ENCODE measurements at places on chromosomes 7 and 10.

DNA sequence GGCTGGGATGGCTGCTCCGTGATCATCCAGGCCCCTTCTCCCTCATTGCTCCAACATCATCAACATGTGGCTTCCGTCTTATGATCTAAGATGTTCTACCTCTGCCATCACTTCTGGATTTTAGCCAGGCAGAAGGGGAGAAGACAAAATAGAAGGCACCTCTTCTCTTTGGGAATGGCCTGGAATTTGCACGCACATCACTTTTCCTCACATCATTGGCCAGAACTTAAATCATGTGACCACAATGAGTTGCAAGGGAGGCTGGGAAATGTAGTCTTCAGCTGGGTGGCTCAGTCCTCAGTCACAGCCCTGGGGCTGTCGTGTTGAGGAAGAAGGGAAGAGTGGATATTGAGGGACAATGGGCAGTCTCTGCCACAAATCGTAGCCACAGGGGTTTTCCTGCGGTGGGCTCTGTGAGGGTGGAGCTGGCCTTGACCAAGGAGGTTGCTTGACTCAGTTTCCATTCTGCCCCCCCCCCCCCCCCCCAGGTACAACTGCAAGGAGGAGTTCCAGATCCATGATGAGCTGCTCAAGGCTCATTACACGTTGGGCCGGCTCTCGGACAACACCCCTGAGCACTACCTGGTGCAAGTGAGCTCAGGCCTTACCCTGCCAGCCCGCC is 50.3 kb downstream of the PALD1 start:
- DNase-seq, result peak; percentile 72

GRCh38 chr10:115653473-115653872 is 560.3 kb downstream of the ATRNL1 start:
- no peak for DNase-seq

DNA sequence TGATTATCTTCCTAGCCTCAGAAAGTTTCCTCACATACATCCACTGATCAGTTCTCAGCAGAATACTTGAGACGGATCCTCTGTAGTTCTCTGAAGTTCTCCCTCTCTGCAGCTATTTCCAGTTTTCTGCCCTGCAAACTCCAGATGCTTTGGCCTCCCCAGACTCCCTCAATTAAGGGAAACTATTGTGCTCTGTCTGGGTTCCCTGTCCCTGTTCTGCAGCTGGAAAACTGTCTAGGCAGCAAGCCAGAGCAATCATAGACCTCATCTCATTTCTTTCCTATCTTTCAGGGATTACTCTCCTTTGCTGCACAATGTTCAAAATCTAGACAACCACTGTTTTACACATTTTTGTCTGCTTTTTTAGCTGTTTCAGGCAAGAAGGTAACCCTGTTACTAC is 9.2 kb downstream of the MICU1 start:
- no peak for DNase-seq

DNA sequence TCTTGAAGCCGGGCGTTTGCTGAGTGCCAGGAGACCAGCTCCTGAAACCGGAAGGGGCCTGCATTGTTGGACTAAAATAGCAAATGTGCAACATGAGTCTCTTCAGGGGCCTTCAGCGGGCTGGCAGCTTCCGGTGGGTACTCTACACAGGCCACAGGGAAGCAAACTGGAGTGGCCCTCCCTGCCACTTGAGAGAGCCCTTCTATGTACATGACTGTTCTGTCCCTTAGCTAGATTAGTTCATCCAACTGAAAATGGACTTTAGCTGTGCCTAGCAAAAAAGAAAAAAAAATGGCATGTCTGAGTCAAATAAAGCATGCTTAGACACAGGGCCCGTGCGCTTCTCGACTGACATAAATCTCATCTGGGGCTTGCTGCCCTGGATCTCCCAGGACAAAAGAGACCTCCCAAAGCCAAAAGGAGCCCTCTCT is 115.3 kb upstream of the TCF7L2 start:
- no peak for DNase-seq

DNA sequence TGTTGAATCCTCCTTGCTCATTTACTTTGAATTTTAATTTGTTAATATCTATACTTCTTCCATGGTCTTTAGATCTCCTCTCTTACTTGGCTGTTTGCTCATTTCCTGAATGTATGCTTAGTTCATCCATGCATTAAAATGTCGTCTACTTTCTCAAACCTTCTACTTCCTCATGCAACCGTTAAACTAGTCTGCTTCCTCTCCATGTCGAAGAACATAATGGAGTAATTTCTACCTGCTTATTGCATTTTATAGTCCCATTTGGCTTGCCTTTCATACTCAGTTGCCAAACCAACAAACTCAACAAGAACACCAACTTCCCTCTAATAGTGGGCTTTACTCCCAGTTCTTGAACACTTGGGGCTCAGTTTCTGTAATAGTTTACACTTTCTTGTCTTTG is 43.8 kb upstream of the SEMA3D start:
- no peak for DNase-seq

GRCh38 chr10:45000138-45000751 is 478 bp upstream of the ZNF22 start:
- DNase-seq, result peak; percentile 27

DNA sequence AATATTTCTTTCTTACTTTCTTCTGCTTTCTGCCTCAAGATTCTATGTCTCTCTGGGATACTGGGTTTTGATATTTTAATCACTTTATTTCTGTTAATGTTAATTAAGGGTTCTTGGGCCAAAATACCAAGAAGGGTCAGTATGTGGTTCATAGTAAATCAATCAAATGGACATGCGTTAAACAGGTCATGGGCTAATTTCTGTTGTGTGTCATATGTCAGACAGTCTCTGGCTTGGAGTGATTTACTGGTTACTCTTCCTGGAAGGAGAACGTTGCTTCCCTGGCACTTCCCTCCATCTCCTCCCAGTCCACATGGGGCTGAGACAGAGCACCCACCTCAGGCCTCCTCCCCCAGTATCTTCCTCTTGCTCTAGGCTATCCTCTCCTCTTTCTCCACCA is 489.1 kb downstream of the SUGCT start:
- DNase-seq, result no peak

DNA sequence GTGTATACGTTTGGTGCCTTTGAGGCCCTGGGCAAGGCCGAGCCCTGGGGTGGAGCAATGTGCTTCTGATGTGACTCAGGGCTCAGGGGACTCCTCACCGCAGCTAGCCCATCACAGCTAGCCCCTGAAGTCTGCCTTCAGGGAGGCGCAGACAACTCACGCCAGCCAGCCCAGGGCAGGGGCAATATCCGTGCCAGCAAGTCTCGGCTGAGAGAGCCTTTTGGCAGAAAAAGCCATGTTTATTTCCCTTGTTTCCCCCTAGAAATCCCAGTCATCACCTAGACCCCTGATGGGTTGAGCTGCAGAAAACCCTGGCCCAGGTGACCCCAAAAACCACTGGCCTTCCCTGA is 90.4 kb downstream of the CHST15 start:
- DNase-seq, result no peak

- peak; percentile 40 for DNase-seq
These were observed 276.7 kb downstream of the PARD3 start for GRCh38 chr10:34538281-34538829.

- DNase-seq, result no peak
These were observed 21.9 kb downstream of the RAB19 start for GRCh38 chr7:140425718-140426117.

GRCh38 chr7:19090526-19090925 is 26.9 kb downstream of the TWIST1 start:
- no peak for DNase-seq

DNA sequence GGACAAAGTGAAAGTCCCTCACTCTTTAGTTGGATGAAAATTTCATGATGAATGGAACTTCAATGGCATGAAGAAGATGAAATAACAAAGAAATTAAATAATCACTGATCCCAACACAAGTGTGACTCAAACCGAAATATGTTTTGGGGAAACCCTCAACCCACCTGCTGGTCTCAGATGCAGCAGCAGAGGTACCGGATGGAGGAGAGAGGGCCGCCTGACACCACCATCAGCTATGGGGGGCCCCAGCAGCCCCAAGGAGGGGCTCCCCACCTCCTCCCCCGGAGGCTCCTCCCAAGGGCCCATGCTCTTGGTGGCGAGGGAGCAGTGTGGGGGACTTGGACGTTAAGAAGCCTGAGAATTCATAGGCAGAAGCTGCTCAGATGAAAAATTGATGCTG is 137.2 kb upstream of the ADARB2 start:
- DNase-seq, result no peak

DNA sequence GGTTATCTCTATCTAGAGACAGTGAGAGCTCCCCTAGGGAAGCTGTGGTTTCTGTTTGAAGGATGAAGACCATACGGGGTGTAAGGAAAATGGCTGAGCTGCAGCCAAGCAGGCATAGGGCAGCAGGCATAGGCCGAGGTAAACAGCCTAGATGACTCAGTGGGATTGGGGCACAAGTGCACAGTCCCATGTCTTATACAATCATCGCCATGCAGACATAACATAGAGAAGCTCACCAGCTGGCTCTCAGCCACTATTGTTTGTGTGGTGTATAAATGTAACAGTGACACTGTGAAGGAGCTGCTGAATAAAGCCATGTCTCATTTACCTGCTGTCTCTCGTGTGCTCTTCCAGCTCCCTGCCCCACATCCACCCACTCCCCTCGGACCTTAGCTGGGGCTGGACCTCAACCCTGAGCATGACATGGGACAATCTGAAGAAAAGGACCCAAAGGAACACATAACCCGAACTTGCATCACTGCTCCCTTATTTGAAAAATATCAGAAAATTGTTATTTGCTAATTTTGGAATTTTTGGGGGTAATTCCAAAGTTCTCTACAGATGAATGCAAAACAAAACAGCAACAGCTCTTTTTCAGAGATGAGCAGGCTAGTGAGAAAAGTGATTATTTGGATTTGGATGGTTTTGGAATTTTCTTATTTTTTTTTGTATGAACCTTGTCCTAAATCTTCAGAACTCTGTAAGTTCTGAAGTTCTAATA is 582.7 kb downstream of the REEP3 start:
- no peak for DNase-seq

DNA sequence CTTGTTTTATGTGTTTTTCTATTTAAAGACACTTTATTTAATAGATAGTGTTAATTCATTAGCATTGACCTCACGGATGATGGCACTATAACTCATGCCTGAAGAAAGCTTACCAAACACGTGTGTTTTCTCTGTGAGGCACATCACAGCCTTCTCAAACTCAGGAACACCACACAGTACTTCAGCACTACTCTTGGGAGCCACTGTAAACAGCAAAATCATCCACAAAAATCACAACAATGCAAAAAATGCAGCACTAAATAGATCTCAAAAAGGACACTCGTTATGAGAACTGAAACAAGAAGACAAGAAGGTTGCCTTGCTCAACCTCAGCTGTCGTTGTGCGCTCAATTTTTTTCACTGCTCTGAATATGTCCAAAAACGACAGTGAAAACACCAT is 12.0 kb upstream of the PARP12 start:
- DNase-seq, result peak; percentile 64

GRCh38 chr7:26853788-26854393 is 10.5 kb downstream of the SKAP2 start:
- peak; percentile 39 for DNase-seq

GRCh38 chr7:138608275-138608674 is 92.9 kb downstream of the SVOPL start:
- DNase-seq, result peak; percentile 8

DNA sequence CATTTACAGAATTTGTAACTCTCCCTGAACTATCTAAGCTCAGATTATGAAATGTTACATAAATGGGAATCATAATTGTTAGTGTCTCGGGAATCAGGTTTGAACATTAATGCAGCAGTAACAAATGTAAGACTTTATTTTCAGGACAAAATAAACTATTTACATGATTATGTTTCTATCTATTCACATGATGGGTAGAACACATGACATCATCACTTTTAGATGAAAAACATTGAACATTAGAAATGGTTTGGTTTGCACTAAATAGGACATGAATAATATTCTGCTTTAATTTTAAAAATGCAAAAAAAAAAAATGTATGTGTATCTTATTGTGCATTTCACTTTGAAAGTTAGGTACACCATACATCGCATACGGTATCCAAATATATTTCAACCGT is 745.5 kb upstream of the POT1 start:
- no peak for DNase-seq

GRCh38 chr7:127782075-127782474 is 130.1 kb downstream of the SND1 start:
- no peak for DNase-seq

- no peak for DNase-seq
These were observed 396.2 kb downstream of the LRMDA start for GRCh38 chr10:75827587-75828021.

- DNase-seq, result no peak
These were observed 15.2 kb upstream of the COMTD1 start for GRCh38 chr10:75250934-75251333.

GRCh38 chr10:95353123-95353522 is 62.3 kb upstream of the PDLIM1 start:
- no peak for DNase-seq

GRCh38 chr7:119026391-119026790 is 801.9 kb downstream of the ANKRD7 start:
- no peak for DNase-seq

DNA sequence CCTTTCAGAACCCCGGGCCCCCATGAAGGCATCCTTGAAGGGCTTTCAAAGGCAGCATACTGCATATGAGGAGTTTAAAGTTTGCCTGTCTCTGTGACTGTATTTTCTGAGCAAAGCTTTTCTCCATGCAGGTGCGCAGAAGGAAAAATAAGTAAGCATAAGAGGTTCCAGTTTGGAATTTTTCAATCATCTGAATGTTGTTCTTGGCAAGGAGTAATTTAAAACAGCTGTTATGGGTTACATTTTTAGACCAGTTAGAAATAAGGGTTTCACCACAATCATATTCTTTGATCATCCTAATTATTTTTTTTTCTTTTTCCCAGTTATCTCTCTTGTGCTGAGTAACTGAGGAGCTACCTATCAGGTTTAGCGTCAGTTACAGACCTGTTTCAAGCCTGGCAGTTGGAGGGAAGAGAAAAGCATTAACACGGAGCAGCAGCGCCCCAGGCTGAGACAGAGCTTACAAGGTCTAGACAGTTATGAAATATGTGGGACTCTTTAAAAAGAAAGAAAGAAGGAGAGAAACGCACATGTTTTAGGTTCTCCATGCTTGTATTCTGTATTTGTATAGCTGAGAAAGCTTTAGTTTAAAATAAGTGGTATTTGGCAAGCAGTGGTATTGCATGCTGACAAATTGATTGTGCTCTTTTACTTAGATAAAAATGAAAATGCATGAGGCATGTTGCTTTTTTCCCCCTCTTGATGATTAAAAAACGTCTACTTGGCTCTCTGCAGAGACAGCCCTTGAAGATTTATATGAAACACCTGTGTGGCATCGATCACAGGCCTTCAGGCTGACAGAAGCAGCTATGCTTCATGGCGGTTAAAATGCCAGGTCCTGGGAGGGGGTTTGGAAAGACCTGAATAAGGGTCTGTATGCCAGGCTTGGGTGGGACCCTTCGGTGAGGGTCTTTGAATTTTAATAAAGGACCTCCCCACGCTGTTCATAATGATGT is 157.6 kb downstream of the GRK5 start:
- no peak for DNase-seq

DNA sequence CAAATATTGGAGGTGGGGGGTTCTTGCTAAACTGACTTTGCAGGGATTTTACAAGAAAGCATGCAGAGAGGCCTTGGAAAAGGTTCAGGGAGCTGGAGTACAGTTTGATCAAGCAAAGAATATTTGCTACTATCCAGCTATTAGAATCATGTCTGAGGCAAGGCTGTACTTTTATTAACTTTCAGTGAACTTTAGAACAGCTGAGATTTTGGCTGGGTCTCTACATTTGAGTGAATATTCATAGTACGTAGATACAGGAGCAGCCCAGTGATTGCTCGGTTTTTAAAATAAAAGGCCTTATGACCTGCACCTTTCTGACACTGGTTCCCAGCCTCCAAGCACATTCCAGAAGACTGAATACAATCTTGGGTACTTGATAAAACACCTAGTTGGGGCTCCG is 496.8 kb upstream of the AKR1E2 start:
- no peak for DNase-seq

GRCh38 chr10:51080311-51081006 is 6.2 kb downstream of the PRKG1 start:
- no peak for DNase-seq
